ENCODE measurements at places on chromosomes 3 and 15.

DNA sequence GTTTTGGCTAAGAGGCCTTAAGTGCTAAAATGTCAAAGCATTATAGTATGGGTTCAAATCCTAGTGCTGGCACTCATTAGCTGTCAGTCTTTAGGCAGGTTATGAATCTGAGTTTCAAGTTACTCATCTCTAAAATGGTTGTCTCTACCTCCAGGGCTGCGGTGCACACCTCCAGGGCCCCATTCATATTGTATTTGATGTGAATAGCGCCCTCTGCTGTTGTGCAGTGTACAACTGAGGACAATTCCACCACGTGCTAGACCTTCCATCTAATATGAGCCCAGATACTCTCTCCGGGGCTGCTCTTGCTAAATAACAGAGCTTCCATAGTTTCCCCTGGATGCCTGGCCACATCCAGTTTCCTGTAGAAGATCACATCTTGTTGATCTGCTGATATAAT is 54.3 kb downstream of the OXNAD1 start:
- DNase-seq: peak; percentile 69

- DNase-seq: no peak
These were observed 51.9 kb upstream of the TBL1XR1 start for GRCh38 chr3:177249203-177249602.

GRCh38 chr3:15467227-15468181 is 40.1 kb downstream of the EAF1 start:
- DNase-seq: no peak

DNA sequence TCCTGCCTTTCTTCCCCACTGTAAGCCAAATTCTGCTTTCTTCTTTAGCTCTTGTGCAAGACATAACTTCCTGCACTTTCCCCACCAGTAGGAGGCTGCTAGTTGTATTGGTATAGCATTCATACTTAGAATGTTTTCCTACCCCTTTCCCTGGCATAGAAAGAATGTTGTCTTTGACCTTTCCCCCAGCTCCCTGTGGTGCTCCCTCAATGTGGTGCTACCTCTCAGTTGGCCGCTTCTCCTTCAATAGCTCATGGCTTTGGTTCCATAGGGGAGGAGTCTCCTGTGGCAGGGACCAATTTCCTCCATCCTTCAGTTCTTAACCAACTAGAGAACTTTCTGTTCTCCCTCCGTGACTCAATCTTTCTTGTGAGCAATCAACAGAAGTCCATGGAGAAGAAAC is 67.5 kb upstream of the AKAP13 start:
- no peak for DNase-seq

GRCh38 chr3:182182531-182182968 is 470.8 kb downstream of the SOX2 start:
- no peak for DNase-seq

DNA sequence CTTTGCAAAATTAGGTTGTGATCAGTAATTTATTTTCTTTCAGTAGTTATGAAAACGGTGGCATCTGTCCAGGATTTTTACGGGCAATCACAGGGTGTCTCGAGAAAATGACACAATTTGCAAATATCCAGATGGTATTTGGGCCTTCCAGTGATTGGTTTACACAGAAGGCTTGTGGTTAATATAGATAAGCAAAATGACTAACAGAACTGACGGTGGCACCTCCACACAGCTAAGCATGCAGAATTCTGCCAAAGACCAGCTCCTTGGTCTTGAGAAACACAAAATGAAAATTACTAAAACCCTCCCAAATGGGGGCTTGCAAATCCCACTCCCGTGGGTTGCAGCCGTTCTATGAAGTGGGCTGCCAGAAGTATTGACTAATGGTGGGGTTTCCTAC is 5.5 kb downstream of the ARHGEF3 start:
- DNase-seq: no peak

GRCh38 chr3:144989807-144990206 is 1018.2 kb downstream of the DIPK2A start:
- no peak for DNase-seq

GRCh38 chr3:189902230-189903186 is 218.2 kb downstream of the P3H2 start:
- DNase-seq: no peak

GRCh38 chr15:36499412-36500389 is 79.7 kb upstream of the CDIN1 start:
- no peak for DNase-seq

GRCh38 chr3:14371573-14372474 is 30.6 kb upstream of the SLC6A6 start:
- DNase-seq: no peak

DNA sequence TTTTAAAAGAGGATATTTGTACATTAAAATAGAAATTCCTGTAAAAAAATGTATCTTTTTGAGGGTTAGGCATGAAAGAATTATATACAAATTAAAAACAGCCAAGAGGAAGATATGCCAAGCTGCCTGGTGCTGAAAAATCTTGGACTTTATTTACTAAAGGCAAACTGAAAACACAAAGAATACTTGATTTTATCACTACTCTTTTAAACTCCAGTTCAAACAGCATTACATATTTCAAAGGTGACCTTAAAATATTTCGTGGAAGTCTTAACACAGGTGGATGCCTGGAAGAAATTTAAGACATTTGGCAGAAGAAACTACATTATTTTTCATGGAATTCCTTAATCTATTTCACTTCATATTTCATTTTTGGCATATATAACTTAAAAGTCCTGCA is 101.1 kb upstream of the SLC2A2 start:
- DNase-seq: no peak

GRCh38 chr15:34755419-34755773 is 598 bp upstream of the GJD2 start:
- no peak for DNase-seq

- no peak for DNase-seq
These were observed 156.3 kb downstream of the MTHFS start for GRCh38 chr15:79740561-79740960.

GRCh38 chr3:127473244-127474024 is 117.1 kb downstream of the TPRA1 start:
- DNase-seq: no peak

- DNase-seq: no peak
These were observed 23.6 kb upstream of the BCL2A1 start for GRCh38 chr15:79994615-79995014.

- DNase-seq: no peak
These were observed 69.4 kb upstream of the PFN2 start for GRCh38 chr3:150040097-150040496.

GRCh38 chr3:161296814-161297213 is 74.5 kb downstream of the SPTSSB start:
- no peak for DNase-seq

DNA sequence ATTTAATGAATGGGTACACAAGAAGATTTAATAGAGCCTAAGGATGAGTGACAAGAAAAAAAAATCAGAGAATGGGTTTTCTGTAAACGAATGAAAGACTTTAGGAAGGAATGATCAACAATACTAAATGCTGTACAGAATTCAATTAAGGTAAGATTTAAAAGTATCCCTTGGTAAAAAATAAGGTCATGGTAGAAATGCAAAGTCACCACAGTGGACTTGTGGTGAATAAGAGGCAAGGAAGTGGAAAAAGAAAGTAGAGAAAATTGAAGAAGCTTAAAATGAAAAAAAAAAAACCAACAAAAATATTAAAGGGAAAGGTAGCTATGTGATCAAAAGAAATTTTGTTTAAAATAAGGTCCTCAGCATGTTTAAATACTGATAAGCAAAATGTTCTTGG is 82.4 kb downstream of the PLSCR2 start:
- no peak for DNase-seq

DNA sequence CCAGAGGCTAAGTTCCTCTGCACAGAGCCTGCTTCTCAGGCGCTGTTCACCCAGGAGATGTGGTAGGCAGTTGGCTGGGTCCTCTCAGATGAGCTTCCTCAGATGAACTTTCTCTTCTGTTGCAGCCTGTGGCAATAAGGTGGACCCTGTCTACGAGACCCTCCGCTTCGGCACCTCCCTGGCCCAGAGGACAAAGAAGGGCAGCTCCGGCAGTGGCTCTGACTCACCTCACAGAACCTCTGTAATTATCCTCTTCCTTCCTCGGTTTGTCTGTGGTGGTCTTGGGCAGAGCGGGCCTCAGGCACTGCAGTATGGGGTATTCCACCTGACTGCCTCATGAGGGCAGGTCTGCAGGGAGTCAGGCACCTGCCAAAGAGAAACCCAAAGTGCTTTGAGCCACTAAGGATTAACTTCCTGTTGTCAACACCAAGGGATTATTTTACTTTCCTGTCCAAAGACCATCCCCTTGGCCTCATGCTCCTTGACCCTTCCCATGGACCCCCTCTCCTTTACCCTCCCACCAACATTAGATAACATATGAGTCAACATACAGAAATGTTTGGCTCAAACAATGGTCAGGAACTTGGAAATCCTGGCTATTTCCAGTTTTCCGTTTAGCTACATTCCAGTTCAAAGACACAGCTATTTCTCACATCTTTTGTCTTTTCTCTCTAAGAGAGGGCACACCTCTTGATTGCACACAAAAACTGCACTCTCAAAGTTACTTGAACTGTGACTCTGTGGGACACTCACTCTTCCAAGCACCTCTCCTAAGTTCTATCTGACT is 105.9 kb downstream of the STAC start:
- no peak for DNase-seq

- DNase-seq: no peak
These were observed 600 bp upstream of the CHRNA5 start for GRCh38 chr15:78564743-78565096.

DNA sequence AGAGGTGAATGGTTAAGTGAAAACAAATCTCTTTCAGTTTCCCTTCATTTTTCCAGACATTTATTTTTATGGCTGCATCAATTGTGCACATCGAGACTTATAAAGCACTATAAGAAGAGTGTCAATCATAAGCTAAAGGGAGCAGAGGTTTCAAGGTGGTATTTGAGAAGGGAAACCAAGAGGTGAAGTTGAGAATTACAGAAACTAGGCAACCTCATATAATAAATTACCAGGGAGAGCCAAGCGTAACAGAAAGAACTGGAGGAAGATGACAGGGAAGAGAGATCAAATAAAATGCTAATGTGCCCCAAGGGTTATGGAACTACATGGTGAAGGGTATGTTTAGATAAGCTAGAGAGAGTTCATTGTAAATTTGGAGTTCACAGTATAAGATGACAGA is 6.3 kb upstream of the CCDC54 start:
- DNase-seq: no peak

- DNase-seq: no peak
These were observed 260.7 kb downstream of the OPA1 start for GRCh38 chr3:193853511-193854219.

- no peak for DNase-seq
These were observed 4.8 kb downstream of the HES1 start for GRCh38 chr3:194140520-194141414.

DNA sequence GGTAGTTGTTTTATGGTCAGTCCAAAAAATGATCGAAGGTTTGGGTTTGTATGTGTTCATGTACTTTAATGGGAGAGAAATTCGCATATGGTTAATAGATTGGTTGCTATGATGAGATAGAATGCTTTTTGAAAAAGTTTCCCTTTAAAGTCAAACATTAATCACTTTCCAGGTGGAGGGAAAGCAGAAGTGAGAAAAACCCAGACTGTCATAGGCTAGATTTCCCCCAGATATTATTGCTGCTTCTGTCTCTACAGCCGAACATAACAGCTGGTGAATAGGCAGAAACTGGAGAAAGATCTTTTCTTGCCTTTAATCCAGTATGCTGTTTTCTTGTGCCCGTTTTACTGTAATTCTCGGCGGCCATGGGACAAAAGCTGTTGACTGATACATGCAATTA is 287.6 kb downstream of the SOX2 start:
- DNase-seq: no peak

DNA sequence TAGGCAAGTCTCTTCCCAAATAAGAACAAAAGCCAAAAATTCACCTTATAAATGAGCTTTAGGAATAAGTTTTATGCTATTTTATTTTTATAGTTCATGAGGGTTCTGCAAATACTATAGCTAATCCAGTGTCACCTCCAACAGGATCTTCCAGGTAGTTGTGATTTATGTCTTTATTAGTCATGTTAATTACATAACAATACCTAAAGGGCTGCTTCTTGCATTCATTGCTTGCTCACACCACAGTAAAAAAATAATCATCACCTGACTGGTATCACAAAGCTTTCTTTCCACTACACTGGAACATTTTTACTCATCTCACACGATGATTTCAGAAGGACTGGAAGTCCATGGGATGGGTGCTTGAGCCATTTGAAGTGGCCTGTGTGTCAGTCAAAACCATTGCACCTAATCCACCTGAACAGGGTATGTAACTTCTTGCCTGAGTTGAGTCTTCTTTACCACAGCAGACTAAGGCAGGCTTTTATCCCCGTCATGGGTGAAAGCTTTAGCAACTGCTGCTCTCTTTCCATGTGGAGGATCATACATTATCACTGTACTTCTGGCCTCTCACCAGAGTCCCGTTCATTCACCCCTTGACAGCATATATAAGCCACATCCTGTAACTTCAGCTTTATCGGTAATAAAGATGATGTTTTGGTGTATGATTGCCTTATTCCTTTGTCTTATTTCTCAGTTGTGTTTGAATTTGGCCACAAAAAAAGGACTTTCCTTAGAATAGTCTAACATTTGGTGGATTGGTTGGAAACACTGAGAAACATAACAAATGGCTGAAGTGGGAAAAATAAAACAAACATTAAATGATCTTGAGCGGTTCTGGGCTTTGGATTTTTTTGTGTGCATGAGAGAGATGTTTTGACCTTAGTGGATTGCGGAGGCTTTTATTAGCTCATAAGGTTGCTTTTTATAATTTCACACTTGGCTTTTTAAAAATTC is 382.6 kb upstream of the THBS1 start:
- DNase-seq: no peak

- no peak for DNase-seq
These were observed 1022.9 kb downstream of the MCTP2 start for GRCh38 chr15:95254263-95254662.

DNA sequence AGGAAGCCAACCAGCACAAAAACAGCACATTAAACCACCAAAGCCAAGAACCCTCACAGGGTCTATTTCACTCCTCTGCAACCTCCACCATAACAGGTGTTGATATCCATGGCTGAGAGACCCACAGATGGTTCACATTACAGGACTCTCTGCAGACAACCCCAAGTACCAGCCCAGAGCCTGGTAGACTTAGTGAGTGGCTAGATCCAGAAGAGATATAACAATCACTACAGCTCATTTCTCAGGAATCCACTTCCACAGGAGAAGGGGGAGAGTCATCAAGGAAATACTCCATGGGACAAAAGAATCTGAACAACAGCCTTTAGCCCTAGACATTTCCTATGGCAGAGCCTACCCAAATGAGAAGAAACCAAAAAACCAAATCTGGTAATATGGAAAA is 168.1 kb upstream of the CD96 start:
- DNase-seq: no peak

GRCh38 chr3:154062513-154062912 is 58.7 kb upstream of the ARHGEF26 start:
- DNase-seq: no peak

DNA sequence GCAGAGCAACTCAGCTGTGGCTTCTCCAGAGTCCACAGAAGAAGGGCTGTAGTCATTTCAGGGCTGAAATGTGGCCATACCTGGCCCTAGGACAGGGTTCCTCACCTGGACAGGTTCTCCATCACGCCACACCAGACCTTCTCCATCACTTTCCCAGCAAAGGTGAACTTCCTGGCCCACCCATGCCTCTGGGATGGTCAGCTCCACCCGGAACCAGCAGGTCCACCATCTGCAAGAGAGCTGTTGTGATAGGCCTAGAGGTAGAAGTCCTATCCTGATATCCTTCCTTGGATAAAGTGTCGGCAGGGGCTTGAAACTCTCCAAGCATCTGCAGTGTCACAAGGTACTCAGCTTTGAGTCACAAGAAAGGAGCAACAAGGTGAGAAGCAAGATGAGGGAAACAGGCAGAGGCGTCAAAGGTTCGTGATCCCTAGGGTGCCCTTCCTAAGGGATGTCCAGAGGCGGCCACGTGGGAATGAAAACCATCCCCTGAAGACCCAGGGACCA is 948 bp downstream of the MAN2C1 start:
- DNase-seq: no peak

All from stimulated activated CD4-positive, alpha-beta T cell treated with anti-CD3 and anti-CD28 coated beads, TNF-alpha, amount 100 ng/mL, for 1 hour (primary cell).